ENCODE measurements at places on chromosomes 12 and 14. TPM values are rescaled to one million over a fixed set of nuclear protein-coding genes. Genes with fewer than 3 reads are reported as not detected.

RNASE2 gene
- total RNA-seq, result not detected

DNA sequence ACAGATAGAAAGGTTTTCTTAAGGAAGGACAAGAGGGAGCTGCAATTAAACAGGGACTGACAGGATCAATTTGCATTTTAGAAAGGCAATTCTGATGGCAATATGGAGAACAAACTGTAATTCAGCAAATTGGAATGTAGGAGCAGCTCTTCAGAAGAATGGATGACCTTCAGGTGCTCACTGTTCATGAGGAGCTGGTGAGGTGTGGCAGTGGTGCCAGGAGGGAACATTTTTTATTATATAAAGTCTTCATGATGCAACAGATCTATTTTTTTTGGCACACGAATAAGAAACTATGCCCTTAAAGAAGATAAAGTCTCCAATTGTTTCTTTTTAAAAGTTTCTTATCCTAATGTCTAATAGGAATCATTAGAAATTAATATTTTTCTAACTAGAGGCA lies 151.7 kb downstream of the SLC38A4 start:
- no peak overlapping the region for H3K27ac ChIP-seq
- no peak for DNase-seq
- H3K27me3 ChIP-seq, result no peaks in the 10 kb centered on the region
- no peak overlapping the region for H3K4me3 ChIP-seq
- H3K4me1 ChIP-seq, result no peaks in the 10 kb centered on the region

SMCO2 gene
- total RNA-seq, result not detected

DNA sequence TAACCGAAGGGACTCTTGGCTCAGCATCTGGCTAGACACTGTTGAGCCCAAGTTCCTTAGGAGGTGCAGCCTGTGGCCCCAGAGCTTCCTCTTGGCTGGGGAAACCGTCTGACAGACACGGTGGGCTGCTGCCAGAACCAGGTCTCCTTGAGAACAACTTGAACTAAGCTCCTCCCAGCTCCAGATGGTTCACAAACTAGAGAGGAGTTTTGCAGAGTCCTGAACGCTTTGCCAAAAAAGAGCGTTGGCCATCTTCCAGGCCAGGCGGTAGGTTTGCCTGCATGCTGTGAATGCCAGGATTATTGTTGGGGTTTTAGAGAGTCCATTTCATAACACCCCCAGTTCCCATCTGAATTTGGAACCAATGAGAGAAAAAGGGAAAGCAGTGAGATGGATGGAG lies 399.8 kb downstream of the RGS6 start:
- H3K4me3 ChIP-seq, result no peak overlapping the region
- no peaks in the 10 kb centered on the region for H3K4me1 ChIP-seq
- no peaks in the 10 kb centered on the region for H3K36me3 ChIP-seq

MYO1H gene
- not detected for total RNA-seq

JPH4 gene
- 0.85 TPM for total RNA-seq

DNA sequence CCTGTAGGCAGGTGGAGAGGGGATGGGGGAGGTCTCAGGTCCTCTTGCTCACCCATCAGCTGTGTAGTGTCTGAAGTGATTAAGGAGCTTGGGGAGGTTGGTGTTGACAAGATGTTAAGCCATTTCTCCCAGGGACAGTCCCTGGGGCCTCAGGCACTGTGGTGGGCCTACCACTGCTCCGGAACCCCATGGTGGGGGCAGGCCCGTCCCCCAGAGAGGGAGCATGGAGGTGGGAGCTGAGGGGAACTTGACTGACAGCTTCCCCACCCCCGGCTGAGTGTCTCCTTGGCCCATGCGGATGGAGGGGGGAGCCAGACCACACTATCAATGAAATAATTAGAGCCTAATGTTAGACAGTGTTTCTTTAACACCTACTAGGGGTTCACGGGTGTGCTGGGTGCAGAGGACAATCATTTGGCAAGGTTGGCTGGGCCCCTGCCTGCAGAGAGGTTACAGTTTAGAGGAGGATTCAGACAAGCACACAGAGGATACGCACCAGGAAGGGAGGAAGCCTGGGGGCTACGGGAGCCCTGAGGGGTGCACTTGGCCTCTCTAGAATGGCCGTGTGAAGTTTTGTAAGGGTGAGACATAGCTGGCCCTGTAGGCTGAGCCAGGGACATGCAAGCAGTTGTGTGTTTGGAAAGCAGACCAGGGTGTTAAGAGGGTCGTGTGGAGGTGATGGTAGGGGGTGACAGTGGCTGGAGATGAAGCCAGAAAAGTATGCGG lies 19.3 kb upstream of the KRT80 start:
- no peaks in the 10 kb centered on the region for H3K36me3 ChIP-seq
- no peak overlapping the region for H3K27ac ChIP-seq
- H3K27me3 ChIP-seq, result no peaks in the 10 kb centered on the region
- H3K4me1 ChIP-seq, result no peaks in the 10 kb centered on the region
- DNase-seq, result no peak

LYSET gene
- 8.3 TPM for total RNA-seq

GRCh38 chr14:52755607-52756316 lies 25.8 kb downstream of the STYX start:
- no peak overlapping the region for H3K4me3 ChIP-seq
- H3K27ac ChIP-seq, result no peak overlapping the region
- H3K4me1 ChIP-seq, result no peaks in the 10 kb centered on the region
- no peaks in the 10 kb centered on the region for H3K36me3 ChIP-seq
- H3K27me3 ChIP-seq, result no peaks in the 10 kb centered on the region

GALNT9 gene
- total RNA-seq, result not detected

- peak overlapping the region; percentile 89 for H3K4me3 ChIP-seq
- no peaks in the 10 kb centered on the region for H3K36me3 ChIP-seq
- DNase-seq, result no peak
- H3K4me1 ChIP-seq, result peaks cover 35% of the 10 kb centered on the region
- H3K27me3 ChIP-seq, result no peaks in the 10 kb centered on the region
Observed at GRCh38 chr12:107759410-107759809, 1.5 kb downstream of the PRDM4 start.

DNA sequence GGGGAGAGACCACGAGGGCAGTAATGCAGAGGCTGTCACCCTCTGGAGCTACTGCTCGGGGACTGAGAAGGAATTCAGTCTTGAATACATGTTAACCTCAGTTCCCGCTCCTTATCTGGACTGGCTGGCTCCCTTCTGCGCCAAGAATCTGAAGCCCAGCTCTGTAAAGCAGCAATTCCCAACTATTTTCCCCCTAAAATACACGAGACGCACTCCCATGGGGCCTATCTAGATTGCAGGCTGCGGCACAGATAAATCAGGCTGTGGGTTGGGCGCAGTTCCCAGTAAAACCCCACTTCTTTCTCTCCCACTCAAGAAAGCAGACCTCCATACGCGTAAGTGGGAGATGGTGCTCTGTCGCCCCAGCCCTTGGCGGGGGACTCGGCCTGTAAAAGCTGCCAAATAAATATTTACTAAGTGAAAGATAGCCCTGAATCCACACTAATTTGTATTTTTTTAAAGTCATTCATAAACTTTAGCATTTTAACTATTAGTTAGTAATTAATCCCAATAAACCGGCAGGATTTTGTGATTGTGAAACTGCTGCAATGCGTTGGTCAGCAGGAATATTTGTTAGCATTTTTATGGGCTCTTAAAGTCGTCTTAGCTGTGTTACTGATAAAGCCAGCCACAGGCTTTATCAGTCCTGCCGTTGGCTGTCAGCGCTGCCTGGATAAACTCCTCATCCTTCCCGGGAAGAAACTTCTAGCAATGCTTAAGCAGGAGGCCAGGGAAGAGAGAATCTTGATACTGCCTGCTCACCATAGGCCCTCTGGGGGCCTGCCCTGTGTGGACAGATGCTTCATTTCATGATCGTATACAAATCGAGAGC lies 17.8 kb downstream of the FBXL14 start:
- peak overlapping the region; percentile 63 for H3K27ac ChIP-seq
- no peak overlapping the region for H3K4me3 ChIP-seq
- H3K27me3 ChIP-seq, result no peaks in the 10 kb centered on the region
- no peak for DNase-seq
- H3K4me1 ChIP-seq, result no peaks in the 10 kb centered on the region
- H3K36me3 ChIP-seq, result no peaks in the 10 kb centered on the region
